ENCODE measurements at places on chromosomes 7 and 10.

DNA sequence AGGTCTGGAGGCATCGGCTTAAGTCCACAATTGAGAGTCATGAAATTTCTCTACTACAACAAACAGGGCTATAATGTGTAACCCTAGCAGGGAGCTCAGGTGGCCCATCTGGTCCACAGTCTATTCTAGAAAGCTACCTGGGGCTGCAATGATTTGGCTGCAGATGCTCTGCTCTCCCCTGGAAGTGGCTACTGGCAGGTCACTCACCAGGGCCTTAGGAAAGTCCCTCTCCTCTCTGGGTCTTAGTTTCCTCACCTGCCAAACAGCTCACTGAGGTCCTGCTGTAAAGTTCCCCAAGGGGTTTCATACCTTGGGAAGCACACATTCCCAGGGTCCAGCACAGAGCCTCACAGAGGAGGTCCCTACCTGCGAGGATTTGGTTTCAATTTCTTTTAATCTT lies 2.5 kb downstream of the IGFBP3 start:
- DNase-seq = no peak

GRCh38 chr7:140393756-140394306 lies 4.5 kb downstream of the SLC37A3 start:
- DNase-seq = no peak

DNA sequence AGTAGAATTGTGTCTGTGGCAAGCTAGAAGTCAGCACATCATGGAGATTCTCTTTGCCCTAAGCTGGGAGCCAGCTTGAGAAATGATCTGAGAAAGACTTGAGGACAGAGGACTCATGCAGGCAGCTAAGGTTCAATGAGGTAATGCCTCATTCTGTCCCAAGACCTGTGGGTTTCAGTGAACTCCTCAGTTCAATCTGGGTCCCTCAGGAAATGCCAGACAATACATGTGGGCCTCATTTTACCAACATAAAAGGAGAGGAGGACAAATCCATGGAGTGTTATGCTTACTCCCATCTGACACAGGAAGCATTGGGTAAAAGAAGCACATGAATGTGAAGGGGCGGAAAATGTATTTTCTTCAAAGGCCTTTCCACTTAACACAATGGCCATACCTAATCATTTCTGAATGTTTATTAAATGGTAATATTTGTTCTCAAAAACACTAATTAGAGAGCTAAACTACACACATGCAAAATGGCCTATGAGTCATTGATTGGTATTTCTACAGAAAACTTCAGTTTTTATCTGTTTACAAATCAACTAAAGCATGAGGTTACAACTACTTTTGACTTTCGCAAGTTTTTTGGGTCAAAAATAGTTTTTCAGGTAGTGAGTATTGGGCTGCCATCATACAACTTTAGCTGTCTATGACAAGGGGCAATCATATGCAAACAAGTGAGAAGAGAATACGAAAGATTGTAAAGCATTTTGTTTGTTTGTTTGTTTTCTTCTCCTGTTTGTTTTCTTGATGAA lies 205.3 kb downstream of the CHRM2 start:
- DNase-seq = no peak

GRCh38 chr7:92768501-92769393 lies 67.6 kb downstream of the CDK6 start:
- peak; percentile 44 for DNase-seq

DNA sequence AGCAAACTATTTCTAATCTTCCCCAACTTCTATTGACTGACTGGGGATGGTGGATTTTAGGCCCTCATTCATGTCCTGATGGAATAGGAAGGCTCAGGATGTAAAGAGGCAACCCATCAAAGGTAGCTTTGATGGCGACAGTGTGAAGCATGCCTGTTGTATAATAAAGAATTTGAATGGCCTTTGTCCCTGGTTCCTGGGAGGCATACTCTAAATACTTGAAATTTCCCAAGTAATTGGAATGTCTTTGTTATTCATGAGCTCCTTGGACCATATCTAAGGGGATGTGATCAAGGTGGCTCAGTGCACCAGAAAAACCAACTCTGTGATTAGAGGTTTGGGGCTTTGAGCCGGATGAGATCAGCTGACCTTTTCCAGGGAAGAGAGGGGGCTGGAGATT lies 264.5 kb upstream of the NEBL start:
- no peak for DNase-seq

- no peak for DNase-seq
Measured at GRCh38 chr10:13335881-13336280, 12.2 kb downstream of the SEPHS1 start.

DNA sequence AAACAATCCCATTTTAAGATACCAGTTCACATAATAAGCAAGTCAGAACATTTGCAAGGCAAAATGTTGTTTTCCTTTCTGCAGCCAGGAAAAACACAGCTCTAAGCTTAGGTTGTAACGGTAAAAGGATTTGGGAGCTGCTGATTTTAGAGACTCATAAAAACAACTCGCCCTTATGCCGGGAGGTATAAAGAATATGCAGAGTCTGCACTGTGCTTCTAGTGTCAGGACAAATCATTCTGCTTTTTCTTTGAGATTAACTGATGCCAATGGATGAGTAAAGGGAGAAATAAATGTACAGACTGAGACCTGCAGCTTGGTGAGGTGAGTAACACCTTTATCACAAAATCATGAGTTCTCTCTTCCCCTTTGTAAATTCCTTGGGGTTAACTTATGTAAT lies 2.0 kb upstream of the SFR1 start:
- no peak for DNase-seq

DNA sequence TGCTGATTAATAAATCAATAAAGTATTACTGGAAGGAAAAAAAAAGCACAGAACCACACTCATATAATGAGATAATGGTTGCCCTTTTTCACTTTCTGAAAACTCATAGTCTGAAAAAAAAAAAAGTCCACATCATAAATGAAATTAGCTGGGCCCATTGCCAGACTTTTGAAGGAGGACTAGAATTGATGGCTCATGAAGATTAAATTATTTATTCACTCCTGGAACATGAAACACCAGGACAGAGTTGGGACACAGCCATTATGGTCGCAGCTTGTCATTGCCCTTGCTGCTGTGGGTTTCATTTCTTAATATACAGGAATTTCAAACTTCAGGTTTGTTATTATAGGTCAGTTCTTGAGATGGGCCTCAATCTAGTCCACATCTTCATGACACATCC lies 91.9 kb downstream of the CNTNAP2 start:
- no peak for DNase-seq

DNA sequence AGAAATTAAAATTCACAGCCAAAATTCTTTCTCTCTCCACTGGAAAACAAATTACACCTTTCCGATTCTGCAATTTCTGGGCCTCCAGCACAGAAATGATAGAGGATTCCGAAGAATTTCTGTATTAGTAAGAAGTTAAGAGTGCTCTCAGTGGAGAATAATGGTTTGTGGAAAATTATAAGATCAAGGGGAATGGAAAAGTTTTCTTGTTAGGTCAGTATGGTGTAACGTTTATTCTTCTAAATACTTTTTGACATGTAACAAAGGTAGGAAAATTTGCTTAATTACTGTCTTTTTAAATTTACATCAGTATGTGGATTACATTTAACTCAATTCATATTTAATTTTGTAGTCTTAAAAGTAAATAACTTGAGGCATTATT lies 288.3 kb upstream of the NFE2L3 start:
- DNase-seq = no peak

- no peak for DNase-seq
Measured at GRCh38 chr10:22473459-22473858, 128.2 kb downstream of the SPAG6 start.

DNA sequence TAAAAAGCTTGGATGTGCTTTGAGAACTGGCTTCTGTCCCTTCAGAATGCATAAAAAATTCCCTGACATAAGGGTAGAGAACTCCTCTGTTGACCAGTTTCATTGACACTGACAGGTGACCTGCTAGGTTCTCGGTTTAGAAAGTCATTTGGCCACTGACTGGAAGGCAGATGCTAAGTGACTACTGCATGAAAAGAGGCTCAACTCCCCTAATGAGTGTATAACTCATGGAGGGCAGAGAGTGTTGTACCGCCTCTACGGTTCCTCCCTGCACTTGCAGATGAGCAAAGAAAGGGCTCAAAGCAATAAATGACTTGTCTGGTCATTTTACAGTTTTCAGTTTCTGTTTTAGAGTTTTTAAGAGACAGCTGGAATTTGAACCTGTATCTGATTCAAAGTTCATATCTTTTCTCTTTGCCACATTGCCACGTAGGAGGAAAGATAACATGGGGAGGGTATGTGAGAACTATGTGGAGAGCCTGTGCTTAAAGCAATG lies 2.9 kb upstream of the FGL2 start:
- peak; percentile 81 for DNase-seq

GRCh38 chr7:37709631-37710509 lies 26.3 kb downstream of the GPR141 start:
- DNase-seq = peak; percentile 57

GRCh38 chr10:114967071-114967470 lies 29.1 kb downstream of the TRUB1 start:
- no peak for DNase-seq

DNA sequence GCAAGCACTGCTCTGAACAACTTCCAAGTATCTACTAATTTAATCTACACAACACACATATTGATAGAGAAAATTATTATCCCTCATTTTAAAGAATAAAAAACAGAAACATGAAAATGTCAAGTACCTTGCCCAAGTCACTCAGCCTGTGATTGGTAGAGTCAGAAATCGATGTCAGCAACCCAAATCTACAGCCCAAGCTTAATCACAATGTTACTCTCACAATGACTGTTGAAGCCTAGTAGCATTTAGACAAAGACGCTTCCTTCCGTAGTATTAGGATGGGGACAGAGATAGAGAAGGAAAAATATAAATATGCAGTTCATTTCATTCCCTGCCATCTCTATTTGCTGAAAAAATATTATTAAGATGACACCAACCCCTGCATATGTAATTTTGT lies 242.5 kb downstream of the ELMO1 start:
- DNase-seq = no peak

DNA sequence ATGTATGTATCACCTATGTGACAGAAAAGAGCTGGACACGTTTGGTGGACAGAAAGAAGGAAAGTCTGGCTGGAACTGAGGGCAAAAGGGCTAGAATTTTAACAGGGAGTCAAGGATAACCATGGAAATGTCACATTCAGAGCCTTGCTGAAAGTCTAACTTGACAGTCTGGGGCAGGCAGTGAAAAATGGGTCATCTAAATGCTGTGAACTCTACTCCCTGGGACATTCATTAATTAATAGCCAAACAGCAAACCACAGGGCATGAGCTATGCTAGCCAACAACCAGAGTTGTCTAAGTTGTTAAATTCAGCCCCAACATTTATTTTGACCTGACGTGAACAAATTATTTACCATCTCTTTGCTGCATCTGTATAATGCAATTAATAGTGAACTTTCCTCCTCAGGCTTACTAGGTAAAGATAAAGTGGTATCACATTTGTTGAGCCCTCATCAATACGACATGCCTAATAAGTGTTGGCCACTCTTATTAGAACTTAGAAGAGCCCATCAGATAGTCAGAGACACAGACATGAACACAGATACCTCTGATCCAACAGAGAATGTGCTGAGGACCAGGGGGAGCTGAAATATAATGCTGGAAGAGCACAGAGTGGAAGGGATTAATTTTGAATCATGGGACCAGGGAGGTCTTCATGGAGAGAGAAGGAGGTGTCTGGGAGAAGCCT lies 109.9 kb downstream of the SORCS1 start:
- no peak for DNase-seq

DNA sequence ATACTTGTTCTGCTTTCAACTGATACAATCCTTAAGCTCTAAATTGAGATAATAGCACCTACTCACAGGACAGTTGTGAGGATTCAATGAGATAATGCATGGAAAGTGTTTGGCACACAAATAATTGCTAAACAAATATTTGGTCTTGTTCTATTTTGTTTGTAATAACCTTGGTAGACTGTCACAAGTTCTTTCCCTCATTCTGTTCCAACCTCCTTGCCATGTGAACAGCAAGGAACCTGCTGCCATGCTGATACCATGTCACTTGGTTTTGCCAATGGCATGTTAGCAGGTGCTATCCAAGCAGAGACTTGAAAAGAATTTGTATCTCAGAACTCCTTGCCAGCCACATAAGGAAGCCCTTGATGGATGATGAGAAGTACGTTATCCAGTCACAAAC lies 24.8 kb upstream of the TECTB start:
- DNase-seq = no peak

GRCh38 chr10:77236700-77237099 lies 400.9 kb downstream of the KCNMA1 start:
- DNase-seq = no peak

Data from GM12864 (cell line).